ENCODE measurements at places on chromosomes 13 and 19. TPM values are rescaled to one million over a fixed set of nuclear protein-coding genes. Genes with fewer than 3 reads are reported as not detected.

P2RY11 gene
- total RNA-seq = 7.0 TPM

ARHGEF18 gene
- total RNA-seq = 57.5 TPM

RETN gene
- total RNA-seq = not detected

ATF5 gene
- 57.1 TPM for total RNA-seq

RDH8 gene
- total RNA-seq = 0.22 TPM

Data from A549 treated with CORT108297 at 1 μM for 4 hours (cell line).